Immature natural killer cell (primary cell): ENCODE measurements at places on chromosomes 7 and 10.

DNA sequence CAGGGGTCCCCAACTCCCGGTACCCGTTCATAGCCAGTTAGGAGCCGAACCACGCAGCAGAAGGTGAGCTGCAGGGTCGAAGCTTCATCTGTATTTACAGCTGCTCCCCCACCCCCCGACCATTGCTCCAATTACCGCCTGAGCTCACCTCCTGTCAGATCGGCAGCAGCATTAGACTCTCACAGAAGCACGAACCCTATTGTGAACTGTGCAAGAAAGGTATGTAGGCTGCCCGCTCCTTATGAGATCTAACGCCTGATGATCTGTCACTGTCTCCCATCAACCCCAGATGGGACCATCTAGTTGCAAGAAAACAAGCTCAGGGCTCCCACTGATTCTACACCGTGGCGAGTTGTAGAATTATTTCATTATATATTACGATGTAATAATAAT, 14.6 kb upstream of the AZGP1 start:
- DNase-seq, result no peak

DNA sequence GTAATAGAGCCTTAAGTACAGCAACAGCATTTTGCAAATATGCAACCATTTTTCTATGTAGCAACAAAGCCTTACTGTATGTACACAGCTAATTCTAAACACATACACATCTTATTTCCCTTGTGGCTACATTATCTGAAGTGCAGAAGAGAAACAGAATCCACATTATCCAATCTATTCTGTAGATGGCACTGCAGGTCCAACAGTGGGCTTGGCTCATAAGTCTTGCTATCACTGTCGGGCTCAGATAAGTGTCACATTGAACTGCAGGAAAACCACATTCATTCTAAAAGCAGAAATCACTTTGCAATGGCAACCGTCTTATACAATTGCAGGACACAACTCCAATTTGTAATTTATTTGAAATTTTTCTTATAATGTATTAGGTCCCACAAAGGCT, 109.8 kb upstream of the NOBOX start:
- DNase-seq, result peak; percentile 6

GRCh38 chr7:116148626-116149025, 61.7 kb upstream of the TES start:
- DNase-seq, result no peak

GRCh38 chr7:123131140-123131539, 68.6 kb downstream of the SLC13A1 start:
- DNase-seq, result no peak

DNA sequence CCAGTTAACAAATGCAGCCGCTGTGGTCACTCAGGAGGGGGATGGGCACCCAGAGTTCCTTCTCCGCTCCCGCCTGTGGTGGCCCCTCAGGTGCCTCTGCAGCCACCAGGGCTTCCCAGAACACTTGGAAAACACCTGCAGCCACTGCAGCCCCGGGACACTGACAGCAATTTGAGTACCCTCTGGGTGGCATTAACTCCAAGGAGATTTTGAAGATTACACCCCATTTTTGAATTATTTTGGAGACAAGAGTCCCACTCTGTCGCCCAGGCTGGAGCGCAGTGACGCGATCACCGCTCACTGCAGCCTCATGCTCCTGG, 32.2 kb downstream of the IL15RA start:
- no peak for DNase-seq

DNA sequence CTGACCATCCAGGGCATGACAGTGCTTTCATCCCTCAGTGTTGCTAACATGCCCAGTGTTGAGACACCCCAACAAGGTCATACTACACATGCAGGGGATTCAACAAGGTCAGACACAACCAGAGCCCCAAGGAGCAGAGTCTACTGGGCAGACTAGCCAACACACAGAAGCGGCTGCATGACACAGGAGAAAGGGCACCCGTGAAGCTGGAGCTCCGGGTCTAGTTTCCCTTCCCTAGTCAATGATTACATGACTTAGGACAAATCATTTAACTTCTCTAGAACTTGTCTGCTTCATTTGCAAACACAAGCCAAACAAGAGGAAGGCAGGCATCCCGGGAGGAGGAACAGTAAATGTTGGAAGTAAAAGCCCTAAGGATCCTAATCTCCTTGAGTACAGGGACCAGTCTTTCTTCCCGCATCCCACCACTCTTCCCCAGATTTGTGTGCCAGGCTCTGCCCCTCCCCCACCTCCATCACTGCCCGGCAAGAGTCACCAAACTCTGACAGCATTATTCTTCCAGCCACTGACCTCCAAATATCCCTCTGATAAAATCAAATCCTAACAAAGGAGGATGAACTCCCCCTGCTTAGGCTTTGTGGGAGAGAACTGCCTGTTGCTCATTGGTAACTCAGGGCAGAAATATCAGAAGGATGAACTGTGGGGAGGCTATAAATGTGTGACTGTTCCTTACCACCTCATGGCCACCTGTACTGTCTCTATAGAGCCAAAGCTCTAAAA, 104.3 kb downstream of the KCNMA1 start:
- DNase-seq, result no peak

DNA sequence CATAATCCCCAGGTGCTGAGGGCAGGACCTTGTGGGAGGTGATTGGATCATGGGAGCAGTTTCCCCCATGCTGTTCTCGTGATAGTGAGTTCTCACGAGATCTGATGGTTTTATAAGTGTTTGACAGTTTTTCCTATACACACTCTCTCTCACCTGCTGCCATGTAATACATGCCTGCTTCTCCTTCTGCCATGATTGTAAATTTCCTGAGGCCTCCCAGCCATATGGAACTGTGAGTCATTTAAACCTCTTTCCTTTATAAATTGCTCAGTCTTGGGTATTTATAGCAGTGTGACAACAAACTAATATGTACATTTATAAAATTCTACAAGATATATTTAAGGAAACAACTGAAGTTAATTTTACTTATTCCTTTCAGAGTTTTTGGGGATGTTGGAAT, 170.8 kb upstream of the BET1 start:
- DNase-seq, result no peak

DNA sequence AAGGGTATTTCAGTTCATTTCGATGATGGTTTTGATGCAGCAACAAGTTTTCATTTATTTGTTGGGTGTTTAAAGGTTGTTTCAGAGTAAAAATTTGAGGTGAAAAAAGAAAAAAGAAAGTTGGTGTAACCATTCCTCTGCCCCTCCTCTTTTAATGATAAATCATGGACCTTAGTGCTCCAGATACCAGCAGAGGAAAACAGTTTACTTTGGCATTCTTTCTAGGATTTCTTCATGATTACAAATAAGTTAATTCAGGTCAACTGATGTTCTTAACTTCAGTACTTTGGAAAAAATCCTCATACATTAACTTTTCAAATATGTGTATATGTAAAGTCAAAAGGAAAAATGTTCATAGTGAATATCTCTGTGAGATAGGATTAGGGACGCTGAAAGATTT, 2.0 kb upstream of the RBP4 start:
- no peak for DNase-seq

- no peak for DNase-seq
Observed at GRCh38 chr10:103731609-103732270, 123.6 kb downstream of the SH3PXD2A start.

GRCh38 chr10:73644015-73644743, 2.9 kb upstream of the MYOZ1 start:
- peak; percentile 49 for DNase-seq

- DNase-seq, result no peak
Observed at GRCh38 chr10:128318366-128318765, 192.1 kb upstream of the MKI67 start.

GRCh38 chr7:37390114-37390513, 58.5 kb downstream of the ELMO1 start:
- no peak for DNase-seq

GRCh38 chr10:79380125-79380945, 33.1 kb downstream of the PPIF start:
- no peak for DNase-seq

DNA sequence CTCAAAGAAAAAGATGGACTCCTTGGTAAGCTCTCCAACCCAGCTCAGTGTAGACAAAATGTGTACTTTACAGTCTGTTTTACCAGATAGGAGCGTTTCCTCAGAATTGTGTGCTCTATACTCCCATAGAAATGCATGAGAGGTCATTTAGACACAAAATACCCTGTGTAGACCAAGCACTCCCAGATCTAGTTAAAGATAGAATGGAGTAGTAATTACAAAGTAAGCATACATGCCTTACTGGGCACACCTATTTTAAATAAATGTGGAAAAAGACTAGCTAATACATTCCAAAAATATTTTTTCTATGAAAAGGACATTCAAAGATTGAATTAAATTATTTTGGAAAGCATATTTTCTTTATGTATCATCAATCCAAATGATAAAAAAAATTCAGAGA, 271.9 kb upstream of the DGKB start:
- no peak for DNase-seq

GRCh38 chr10:59677253-59677831, 32.3 kb downstream of the SLC16A9 start:
- DNase-seq, result no peak

- DNase-seq, result no peak
Observed at GRCh38 chr10:74342991-74343390, 192.0 kb downstream of the ADK start.

- no peak for DNase-seq
Observed at GRCh38 chr10:120819366-120819765, 31.8 kb upstream of the WDR11 start.

GRCh38 chr7:115276791-115277190, 354.9 kb downstream of the MDFIC start:
- no peak for DNase-seq

DNA sequence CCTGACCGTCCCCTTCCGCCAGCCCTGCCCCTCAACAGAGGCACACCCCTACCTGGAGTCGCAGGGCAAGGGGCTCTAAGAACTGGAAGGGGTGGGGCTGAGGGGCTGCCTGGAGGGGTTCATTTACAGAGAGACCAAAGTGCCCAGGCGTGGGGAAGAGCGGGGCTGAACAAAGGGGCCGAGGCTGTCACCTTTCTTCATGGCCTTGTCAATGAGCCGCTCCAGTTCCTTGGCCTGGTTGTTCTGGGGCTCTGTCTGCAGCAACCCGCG, 2.3 kb upstream of the CLDN15 start:
- no peak for DNase-seq

GRCh38 chr7:10070899-10071298, 902.8 kb upstream of the PHF14 start:
- no peak for DNase-seq

- no peak for DNase-seq
Observed at GRCh38 chr7:139116999-139117398, 7.5 kb upstream of the ZC3HAV1 start.

- DNase-seq, result no peak
Observed at GRCh38 chr7:134098072-134098471, 29.1 kb upstream of the LRGUK start.
